ENCODE measurements at places on chromosomes 1 and 21. TPM values are rescaled to one million over a fixed set of nuclear protein-coding genes. Genes with fewer than 3 reads are reported as not detected.

- no peak for DNase-seq
Measured at GRCh38 chr1:115748401-115749150, 19.9 kb downstream of the CASQ2 start.

- no peak for DNase-seq
Measured at GRCh38 chr1:229557200-229557850, 1.2 kb downstream of the ABCB10 start.

DNA sequence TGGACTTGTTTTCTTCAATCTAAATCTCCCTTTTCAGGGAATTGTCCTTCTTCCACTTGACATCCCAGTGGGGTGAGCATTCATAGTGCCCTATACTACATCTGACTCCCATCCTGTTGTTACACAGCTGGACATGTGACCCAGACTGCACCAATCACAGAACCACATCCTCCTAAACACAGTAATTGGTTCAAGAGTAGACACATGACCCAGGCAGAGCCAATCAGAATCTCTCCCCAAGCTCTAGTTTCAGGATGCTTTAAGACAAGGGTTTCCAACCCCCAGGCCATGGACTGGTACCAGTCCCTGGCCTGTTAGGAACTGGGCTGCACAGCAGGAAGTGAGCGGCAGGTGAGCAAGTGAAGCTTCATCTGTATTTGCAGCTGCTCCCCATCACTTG, 5.6 kb upstream of the DDOST start:
- DNase-seq: no peak

The KCNN3 gene
- total RNA-seq: 4.0 TPM

The ERICH3 gene
- total RNA-seq: not detected

Data from left ventricle myocardium superior (tissue), 1 donor.